AG20443 (cell line): ENCODE measurements at places on chromosomes 12 and 14.

DNA sequence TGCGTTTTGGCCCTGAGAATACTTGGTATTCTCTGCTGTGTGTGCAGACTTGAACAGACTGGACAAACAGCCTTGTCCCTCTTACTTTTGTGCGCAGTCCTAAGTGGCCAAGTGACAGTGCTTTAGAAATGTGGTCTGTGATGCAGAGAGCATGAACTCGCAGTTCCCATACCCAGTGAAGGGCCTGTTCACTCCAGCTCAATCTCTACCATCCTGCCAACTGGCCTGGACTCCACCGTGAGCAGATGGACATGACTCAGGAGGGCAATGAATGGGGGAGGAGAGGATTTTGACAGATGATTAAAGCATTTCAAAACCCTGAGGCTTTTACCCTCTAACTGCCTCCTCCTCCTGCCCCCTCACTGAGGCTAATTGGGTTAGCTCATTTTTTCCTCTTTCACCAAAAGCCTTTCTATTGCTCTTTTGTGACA is 62.5 kb upstream of the PYGL start:
- peak; percentile 81 for DNase-seq

- DNase-seq = no peak
These were observed 75.5 kb upstream of the CISTR start for GRCh38 chr12:53827306-53827705.

DNA sequence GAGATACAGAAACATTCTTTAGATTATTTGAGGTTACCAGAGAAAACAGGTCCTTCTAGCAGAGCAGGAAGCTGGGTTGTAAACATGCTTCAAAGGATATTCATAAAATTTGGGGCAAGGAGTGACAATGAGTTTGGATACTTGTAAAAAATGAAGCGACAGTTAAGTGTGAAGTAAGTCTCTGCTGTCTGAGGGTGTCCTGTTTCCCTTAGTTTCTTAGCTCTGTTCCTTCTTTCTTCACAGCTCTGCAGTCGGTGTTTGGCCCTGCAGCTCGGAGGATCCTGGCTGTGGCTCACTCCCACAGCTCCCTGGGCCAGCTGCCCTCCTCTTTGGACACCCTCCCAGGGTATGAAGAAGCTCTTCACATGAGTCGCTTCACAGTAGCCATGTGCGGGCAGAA is 10.8 kb downstream of the TMEM52B start:
- DNase-seq = peak; percentile 67

DNA sequence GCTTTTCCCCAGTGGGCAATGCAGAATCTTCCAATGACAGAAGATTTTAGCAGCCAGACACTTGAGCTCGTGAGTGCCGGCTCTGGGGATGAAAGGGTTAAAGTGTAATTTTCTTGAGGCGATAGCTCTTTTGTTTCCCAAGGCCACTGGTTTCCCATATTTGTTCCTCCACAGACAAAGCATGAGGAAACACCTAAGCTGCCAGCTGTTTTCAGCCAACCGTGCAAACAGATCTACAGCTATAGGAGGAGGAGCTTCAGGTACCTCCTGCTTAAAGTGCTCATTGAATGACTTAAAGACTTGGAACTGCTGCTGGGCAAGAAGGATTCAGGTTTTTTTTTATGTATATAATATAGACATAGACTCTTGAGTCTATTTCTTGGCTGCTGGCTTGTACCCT is 1311.5 kb downstream of the TMEM121 start:
- DNase-seq = no peak

DNA sequence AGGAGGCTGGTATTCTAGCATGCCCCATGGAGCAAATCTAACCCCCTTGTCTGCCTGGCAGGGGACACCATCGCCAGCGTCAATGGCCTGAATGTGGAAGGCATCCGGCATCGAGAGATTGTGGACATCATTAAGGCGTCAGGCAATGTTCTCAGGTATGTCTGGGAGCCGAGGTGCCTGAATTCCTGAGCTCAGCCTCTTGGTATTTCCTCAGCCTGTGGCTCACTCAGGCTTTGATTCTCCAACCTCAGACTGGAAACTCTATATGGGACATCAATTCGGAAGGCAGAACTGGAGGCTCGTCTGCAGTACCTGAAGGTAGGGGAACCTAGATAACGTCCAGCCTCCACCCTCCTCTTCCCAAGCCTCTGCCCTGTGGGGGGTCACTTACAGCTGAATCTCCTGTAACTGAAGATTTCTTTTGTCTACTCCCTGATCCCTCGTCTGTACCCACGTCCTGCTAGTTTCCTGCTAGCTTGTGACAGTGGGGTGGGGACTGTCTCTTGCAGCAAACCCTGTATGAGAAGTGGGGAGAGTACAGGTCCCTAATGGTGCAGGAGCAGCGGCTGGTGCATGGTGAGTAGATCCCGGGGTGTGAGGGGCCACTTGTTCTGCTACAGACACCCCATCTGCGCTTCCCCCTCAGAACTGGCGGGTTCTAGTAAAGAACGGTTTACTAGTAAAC is 7.0 kb downstream of the TAMALIN start:
- no peak for DNase-seq

- peak; percentile 85 for DNase-seq
These were observed 5.9 kb downstream of the KRT86 start for GRCh38 chr12:52280319-52280795.

- no peak for DNase-seq
These were observed 211.4 kb downstream of the SSPN start for GRCh38 chr12:26406813-26407212.
